Lung (tissue), 17 donors: ENCODE measurements at places on chromosomes 1 and 21. TPM values are rescaled to one million over a fixed set of nuclear protein-coding genes. Genes with fewer than 3 reads are reported as not detected.
A peak's percentile ranks its signal among the peaks of the same experiment; 100 is the strongest.

GRCh38 chr1:234923626-234924025, 205.0 kb downstream of the TOMM20 start:
- no peak overlapping the region for H3K4me3 ChIP-seq
- H3K27me3 ChIP-seq: no peaks in the 10 kb centered on the region
- H3K36me3 ChIP-seq: no peaks in the 10 kb centered on the region
- peaks cover 16% of the 10 kb centered on the region for H3K4me1 ChIP-seq
- no peak overlapping the region for H3K27ac ChIP-seq

DNA sequence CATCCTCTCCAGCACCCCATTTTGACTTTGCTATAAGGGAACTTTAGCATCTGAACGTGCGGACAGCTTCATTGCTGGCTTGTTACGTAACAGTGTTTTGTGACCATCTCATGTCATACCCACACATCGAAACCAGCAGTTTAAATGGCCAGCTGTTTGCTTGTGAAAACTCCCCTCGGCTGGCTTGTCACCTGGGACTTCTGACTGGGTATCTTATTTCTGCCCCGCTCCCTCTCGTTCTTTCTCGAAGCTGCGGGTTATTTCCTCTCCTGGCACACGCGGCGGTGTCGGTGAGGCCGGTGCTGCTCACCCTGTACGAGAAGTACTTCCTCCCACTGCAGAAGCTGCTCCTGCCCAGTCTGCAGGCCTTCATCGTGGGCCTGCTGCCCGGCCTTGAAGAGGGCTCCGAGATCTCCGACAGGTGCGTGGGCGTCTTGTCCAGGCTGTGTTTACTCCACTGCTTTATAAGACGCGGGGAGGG, 43.5 kb downstream of the DOP1B start:
- no peaks in the 10 kb centered on the region for H3K4me1 ChIP-seq
- no peak for DNase-seq
- no peaks in the 10 kb centered on the region for H3K36me3 ChIP-seq
- no peak overlapping the region for H3K4me3 ChIP-seq

GRCh38 chr1:246001837-246002230, 505.2 kb downstream of the SMYD3 start:
- peak; percentile 70 for DNase-seq
- no peaks in the 10 kb centered on the region for H3K36me3 ChIP-seq

DNA sequence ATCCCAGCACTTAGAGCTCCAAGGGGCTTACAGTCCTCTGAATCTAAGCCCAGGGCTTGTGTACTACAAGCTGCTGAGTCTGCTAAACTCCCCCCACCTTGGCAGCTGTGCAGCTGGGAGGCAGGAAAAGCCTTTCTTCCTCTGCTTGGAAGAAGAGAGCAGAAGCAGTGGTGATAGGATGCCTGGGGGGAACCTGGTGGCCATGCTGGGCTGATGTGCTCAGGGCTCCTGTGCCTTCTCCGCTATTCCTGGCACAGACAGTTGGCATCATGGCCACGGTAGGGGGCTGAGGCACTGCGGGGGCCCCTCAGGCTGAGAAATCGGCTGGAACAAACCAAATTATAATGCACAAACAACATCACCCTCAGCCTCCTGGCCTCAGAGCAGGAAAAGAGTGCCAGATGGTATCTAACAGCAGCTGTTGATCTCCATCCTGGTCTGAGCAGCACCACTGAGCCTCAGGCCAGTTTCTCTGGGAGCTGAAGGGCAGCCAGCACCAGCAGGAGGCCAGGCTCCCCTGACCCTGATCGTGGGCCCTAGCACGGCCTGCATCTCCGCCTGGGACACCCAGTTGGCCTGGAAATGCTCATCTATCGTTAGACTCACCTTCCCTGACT, 35.8 kb downstream of the ECE1 start:
- H3K27me3 ChIP-seq: no peaks in the 10 kb centered on the region
- DNase-seq: peak; percentile 97
- H3K27ac ChIP-seq: no peak overlapping the region
- no peaks in the 10 kb centered on the region for H3K4me1 ChIP-seq
- no peak overlapping the region for H3K4me3 ChIP-seq
- peaks cover 18% of the 10 kb centered on the region for H3K36me3 ChIP-seq

DNA sequence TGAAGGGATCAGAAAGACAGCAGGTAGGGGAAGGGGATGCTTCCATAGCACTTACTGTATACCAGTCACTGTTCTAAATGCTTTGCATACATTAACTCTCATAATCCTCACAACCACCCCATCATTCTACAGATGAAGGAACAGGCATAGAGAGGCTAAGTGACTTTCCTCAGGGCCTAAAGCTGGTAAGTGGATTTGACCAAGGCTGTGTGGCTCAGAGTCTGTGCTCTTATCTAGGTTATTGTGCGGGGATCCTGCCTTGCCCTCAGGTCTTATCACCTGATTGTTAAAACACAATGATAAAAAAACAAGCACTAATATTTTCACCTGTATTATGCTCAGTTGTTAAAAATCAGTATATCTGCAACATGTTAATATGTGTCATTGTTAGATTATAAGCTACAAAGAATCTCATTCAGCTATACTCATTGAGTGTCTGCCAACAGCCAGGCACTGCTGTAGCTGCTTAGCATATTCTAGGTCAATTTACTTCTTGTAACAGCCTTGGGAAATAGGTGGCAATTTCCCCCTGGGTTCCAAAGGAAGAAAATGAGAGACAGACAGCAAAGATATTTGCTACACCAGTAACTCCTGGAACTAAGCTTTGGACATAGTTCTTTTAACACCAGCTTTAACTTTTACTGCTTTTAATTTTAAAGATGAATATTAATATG, 38.6 kb upstream of the RBM15 start:
- no peaks in the 10 kb centered on the region for H3K4me1 ChIP-seq
- no peaks in the 10 kb centered on the region for H3K36me3 ChIP-seq
- no peak overlapping the region for H3K27ac ChIP-seq

The DHDDS gene
- total RNA-seq: 57.4 TPM

The TAS1R2 gene
- not detected for total RNA-seq
